ENCODE measurements at places on chromosomes 12 and 14.

GRCh38 chr14:50036211-50036610 is 80.2 kb downstream of the VCPKMT start:
- DNase-seq, result no peak

- DNase-seq, result no peak
These were observed 267.6 kb downstream of the ADGRD1 start for GRCh38 chr12:131221061-131221956.

DNA sequence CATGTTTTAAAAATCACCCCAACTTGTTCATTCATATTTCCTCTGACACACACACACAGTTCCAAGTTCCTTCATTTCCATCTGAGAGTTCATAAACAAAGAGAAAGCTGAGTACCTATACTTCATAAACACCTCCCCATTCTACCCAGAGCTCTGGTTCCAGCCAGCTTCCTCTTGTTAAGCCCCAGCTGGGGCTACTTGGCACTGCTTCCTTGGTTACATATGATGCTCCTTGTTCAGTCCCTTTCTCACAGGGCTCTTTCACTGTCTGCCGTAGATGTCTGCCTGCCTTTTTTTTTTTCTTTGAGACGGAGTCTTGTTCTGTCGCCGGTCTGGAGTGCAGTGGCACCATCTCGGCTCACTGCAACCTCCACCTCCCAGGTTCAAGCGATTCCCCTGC is 77.5 kb downstream of the COX16 start:
- peak; percentile 63 for DNase-seq

DNA sequence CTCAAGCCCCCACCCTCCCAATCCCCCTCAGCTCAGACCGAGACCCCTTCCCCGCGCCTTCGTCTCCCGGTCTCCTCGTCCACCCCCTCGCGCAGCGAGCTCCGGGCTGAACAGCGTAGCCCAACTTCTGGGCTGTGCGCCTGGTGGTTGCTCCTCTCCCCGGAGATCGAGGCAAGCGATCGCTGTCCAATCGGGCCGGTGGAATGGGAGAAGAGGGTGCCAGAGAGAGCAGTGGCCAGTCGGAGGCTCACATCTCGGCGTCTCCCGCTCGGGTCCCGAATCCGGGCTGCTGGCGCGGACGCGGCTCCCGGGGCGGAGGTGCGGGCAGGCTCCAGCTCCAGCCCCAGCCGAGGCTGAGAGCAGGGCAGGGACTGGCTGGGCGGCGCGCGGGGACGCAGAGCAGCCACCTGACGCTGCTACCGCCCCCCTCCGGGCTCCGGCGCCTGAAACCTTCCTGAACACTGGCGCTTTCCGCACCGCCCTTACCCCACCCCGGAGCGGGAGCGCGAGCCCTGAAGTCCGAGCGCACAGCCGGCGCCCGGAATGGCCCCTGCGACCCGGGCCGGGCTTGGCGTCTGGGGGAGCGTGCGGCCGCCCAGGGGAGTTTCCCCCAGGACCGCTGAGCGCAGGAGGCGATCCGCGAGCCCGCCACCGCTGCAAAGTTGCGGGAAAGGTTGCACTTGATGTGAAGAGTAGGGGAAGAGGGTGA is 508 bp upstream of the KCNH5 start:
- no peak for DNase-seq

DNA sequence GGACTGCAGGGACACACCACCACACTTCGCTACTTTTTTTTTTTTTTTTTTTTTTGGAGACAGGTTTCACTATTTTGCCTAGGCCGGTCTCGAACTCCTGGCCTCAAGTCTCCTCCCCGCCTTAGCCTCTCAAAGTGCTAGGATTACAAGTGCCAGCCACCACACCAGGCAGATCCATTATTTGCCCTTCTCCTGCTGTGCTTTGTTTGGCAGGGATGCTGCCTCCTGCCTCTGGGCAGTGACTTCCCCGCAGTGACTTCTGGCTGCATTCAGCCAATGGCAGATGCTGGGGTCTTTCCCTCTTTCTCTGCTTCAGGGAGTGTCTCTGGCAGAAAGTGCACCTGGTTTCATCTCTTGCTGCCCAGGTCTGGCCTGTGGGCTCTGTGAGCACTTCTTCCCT is 6.7 kb upstream of the MORN3 start:
- DNase-seq, result no peak

GRCh38 chr12:85866986-85867776 is 6.9 kb upstream of the NTS start:
- DNase-seq, result peak; percentile 77

- no peak for DNase-seq
These were observed 130.0 kb upstream of the BTG1 start for GRCh38 chr12:92275443-92276154.

- no peak for DNase-seq
These were observed 8.4 kb downstream of the SYNDIG1L start for GRCh38 chr14:74417611-74418010.

- no peak for DNase-seq
These were observed 638.5 kb upstream of the MIS18BP1 start for GRCh38 chr14:45891417-45892080.

DNA sequence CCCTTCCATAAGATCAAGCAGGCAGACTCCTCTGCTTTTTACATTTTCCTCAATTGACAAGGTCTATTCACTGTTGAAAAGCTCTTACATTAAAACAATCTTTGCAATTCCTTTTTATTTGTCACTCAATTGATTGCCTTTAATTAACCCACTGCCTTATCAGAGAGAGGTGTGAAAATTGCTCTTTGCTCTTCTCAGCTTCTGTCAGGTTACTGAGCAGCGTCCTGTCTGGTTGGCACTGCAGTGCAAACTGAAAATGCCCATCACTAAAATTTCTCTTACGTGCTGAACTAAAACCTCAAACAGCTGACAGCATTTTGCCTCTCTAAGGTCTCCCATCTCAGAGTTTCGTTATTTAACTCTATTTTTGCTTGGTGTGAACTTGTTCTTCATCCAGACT is 504.1 kb upstream of the ATXN7L3B start:
- no peak for DNase-seq

- no peak for DNase-seq
These were observed 235.9 kb upstream of the KITLG start for GRCh38 chr12:88816201-88816600.

Data from Karpas-422 (cell line).